Naive thymus-derived CD4-positive, alpha-beta T cell (primary cell): ENCODE measurements at places on chromosomes 16 and 17.

GRCh38 chr16:30889721-30890120, 4.2 kb downstream of the BCL7C start:
- no peak for DNase-seq

DNA sequence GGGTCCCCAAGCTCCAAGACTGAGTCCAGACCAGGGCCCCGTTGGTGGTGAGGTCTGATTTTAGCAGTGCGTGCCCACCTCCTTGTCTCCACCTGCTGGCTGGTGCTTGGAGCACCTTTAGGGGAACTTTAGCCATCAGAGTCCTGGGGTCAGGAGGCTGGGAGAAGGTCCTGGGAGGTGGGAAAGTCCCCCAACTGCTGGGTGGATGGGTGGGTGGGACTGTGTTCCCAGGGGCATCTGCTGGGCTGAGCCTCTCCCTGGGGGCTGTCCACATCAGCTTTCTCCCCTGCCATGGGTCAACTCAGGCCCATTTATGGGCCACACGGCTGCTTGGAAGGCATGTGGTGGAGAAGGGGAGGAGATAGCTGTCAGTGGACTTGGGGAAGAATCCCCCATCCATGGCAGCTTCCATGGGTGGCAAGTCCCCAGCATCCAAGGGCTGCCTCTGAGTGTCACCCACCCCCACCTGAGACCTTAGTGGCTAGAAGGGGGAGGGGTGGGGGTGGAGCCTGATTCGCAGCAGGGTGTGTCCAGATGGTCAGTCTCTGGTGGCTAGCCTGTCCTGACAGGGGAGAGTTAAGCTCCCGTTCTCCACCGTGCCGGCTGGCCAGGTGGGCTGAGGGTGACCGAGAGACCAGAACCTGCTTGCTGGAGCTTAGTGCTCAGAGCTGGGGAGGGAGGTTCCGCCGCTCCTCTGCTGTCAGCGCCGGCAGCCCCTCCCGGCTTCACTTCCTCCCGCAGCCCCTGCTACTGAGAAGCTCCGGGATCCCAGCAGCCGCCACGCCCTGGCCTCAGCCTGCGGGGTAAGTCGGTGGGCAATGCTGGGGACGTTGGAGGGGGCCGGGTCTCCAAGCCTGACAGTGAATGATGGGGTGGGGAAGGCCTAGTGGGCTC, at the start of gene TRPV2:
Gene TRPV2 (plus strand): TSS at position 541 of the 894 bp plus-strand sequence. CDS start 2,098 bp downstream, outside the sequence.
- DNase-seq, result peak; percentile 50

DNA sequence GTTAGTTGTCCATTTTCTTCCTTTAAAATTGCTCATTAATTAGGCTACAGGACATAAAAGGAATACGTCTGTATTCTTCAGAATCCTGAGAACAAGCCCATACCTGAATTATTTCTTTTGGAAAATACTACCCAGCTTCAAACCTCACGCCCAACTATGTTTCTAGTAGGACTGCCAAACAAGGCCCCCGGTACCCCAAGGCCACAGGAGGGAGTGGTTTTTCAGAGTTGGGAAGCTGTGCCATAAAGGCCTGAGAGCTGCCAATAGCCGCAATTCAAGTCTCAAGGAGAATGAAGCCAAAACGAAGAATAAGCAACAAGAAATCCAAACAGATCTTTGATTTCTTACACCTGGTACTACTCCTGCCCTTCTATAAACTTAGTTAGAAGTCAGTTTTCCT, 48.3 kb downstream of the UBE2G1 start:
- DNase-seq, result no peak

GRCh38 chr17:72970797-72971196, 121.7 kb downstream of the SLC39A11 start:
- DNase-seq, result no peak

- DNase-seq, result no peak
These were observed 22.7 kb upstream of the SPNS2 start for GRCh38 chr17:4476017-4476416.

- DNase-seq, result no peak
These were observed 52.7 kb upstream of the TNRC6C start for GRCh38 chr17:77905766-77906165.

- DNase-seq, result no peak
These were observed 6.7 kb upstream of the ABCC3 start for GRCh38 chr17:50627782-50628601.

- peak; percentile 83 for DNase-seq
These were observed 4.2 kb upstream of the MXRA7 start for GRCh38 chr17:76714822-76715495.

- DNase-seq, result no peak
These were observed 53.1 kb upstream of the TANGO6 start for GRCh38 chr16:68790130-68790761.

GRCh38 chr17:65417406-65418221, 143.8 kb downstream of the AXIN2 start:
- no peak for DNase-seq

- no peak for DNase-seq
These were observed 241.3 kb upstream of the TBX2 start for GRCh38 chr17:61158376-61158775.

DNA sequence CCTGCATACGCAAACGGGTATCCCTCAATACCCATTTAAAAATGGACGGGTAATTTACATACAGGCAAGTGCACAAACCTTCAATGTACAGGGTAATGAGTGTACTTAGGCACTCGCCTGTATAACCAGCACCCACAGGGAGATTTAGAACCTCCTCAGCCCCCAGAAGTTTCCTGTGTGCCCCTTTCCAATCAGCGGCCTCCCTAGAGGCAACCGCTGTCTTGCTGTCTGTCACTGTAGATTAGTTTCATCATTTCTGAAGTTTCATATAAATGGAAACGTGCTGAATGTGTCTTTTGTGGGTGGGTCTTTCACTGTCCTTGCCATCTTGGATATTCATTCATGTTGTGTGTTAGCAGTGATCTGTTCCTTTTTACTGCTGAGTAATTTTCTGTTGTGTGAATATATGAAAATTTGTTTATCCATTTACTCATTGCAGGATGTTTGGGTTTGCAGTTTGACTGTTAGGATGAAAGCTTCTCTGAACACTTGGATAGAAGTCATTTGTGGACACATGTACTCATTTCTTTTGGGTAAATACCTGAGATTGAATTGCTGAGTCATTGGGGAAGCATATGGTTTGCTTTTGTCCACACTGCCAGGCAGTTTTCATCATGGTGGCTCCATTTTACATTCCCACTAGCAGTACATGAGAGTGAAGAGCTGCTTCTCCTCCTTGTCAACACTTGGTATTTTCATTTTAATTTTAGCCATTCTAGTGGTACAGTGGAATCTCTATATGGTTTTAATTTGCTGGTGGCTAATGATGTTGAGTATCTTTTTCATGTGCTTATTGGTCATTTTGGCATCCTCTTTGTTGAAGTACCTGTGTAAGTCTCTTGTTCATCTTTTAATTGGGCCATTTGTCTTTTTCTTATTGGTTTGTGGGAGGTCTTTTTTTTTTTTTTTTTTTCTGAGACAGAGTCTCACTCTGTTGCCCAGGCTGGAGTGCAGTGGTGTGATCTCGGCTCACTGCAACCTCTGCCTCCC, 2.1 kb upstream of the ADCY7 start:
- DNase-seq, result no peak

DNA sequence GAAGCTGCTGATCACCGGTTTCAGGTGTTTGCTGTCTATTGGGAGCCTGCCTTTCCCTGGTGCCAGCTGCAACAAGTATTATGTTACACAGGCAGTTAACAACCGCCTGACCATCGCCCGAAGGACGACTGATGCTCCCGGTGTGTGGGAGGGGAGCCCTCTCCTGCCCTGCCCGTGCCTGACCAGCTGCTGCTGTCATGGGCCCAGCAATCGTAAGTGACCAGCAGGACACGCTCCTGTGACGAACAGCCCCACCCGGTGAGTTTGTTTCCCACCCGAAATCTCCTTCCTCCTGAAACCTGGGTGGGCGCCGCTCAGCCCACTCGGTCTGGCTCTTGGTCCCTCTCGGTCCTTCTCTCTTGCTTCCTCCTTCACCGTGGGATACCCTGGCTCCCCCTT, 17.9 kb upstream of the UBE2I start:
- DNase-seq, result no peak

GRCh38 chr17:18980682-18981334, 23.8 kb downstream of the FAM83G start:
- DNase-seq, result no peak

DNA sequence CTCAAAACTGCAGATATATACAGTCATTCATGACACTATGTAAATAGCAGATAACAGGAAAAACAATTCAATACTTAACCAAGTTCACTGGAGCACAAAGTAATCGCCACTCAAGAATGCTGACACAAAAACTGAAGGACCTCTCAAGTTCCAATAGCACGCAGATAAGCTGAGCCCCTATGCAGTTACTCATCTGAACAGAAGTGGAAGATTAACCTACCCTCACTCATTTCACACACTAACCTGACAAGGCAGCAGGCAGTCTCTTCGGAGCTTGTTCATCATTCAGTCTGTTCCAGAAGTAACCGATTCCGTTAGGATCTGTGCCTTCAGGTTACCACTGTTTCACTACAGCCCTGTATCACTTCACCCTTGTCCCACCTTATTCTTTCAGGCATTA, 6.0 kb downstream of the HELZ start:
- DNase-seq, result no peak

- DNase-seq, result no peak
These were observed 53.8 kb upstream of the TAC4 start for GRCh38 chr17:49901460-49902331.

GRCh38 chr17:59779521-59779920, 72.1 kb downstream of the VMP1 start:
- no peak for DNase-seq

- DNase-seq, result no peak
These were observed 388.0 kb upstream of the CA10 start for GRCh38 chr17:52546493-52546892.

GRCh38 chr16:20741554-20742285, at the start of gene THUMPD1:
TSS of gene THUMPD1 (minus strand) at chr16:20741818. CDS start at chr16:20741739, 79 bp downstream.
- DNase-seq, result peak; percentile 94

DNA sequence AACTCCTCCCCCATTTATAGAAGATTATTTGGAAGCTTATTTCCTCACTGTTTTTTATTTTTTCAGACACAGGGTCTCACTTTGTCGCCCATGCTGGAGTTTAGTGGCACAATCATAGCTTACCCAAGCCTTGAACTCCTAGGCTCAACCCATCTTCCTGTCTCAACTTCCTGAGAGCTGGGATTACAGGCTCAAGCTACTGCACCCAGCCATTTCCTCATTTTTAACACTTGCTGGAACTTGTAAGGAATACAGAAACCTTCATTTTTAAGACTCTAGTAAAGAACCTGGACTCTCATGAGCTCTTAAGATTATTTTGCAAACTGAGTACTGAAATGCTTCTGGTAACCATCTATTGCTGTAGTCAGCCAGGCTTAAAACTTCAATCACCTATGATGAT, 29.9 kb downstream of the KANSL1 start:
- DNase-seq, result no peak

- DNase-seq, result no peak
These were observed at the start of gene GSDMA for GRCh38 chr17:39962642-39963220. TSS of gene GSDMA (plus strand) at chr17:39963004. CDS start at chr17:39965688, 2,684 bp downstream.

DNA sequence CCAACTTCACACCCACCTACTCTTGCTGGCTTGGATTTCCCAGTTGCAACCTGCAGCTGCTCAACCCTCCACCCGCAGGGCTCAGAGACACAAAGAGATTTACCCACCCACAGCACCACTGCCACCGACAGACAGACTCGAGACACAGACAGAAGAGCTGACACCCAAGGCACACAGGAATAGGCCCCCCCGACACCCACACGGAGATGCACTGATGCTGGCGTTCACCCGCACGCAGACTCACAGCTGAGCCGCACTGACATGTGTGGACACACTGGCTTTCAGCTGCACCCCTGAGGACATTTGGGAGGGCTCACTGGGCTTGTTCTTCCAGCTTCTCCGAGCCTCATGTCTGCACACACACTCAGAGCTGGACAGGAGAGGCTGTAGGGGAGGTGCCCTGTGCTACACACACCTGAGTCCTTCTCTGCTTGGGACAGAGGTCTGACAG, 8.2 kb downstream of the STX1B start:
- DNase-seq, result no peak

DNA sequence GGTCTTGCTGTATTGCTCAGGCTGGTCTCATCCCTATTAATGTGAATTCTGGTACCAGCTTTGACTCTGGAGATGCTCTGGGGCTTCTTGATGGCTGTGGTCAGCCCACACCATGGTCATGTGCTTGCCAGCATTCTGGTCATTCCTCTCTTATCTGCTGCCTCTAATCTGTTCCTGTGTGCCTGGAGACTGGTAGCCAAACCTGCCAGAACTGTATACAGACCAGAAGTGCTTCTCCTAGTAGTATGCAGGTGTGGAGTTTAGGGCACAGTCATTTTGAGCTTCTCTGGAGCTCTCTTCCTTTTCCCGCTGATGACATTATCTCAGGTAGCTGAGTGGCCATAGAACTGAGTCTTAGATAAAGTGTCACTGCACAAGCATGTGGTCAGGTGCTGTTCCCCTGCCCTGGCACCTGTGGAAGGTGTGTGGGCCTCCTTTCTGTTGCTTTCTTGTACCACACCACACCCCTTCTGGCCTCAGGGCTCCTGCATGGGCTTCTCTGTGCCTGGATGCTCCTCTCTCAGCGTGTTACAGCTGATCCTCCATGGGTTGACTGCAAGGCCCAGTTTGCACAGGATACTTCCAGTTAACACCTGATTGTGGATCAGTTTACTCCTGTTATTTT, 162.7 kb downstream of the SPECC1 start:
- DNase-seq, result no peak

GRCh38 chr17:14972844-14973243, 292.3 kb downstream of the PMP22 start:
- DNase-seq, result no peak

DNA sequence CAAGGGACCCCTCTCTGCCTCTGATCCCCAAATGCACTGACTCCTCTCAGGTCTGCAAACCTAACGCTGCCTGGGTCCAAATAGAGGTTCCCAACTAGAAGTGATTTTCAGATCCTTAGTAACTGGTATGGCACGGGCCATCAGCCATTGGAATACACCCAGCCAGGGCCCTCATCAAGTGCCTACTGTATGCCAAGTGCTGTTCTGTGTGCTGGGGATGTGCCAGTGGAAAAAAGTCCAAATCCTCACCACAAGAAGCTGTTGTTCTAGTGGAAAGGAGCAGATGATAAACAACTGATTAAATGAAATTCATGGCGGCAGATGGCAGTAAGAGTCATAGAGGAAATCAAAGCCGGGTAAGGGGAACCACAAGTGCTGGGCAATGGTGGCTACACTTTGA, 57.2 kb upstream of the MED9 start:
- DNase-seq, result no peak

- no peak for DNase-seq
These were observed 46.0 kb downstream of the TMC5 start for GRCh38 chr16:19463468-19464315.

DNA sequence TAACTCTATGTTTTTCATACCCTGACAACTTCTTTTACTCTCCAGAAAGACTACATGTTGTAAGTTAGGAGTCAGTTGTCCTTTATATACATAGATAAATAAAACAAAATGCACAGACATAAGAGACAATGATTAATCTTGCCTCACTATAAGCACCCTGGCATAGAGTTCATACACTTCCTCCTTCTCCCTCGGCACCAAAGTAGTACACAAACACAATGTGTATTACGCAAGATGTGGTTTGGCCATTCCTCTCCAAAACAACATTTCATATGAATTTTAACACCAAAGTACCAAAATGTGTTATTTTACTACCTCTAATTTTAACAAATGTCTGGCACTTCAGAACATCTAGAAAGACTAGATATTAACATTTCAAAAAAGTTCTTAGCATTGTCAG, 17.2 kb upstream of the SLFN11 start:
- DNase-seq, result no peak
